ENCODE measurements at places on chromosomes 11 and 22. TPM values are rescaled to one million over a fixed set of nuclear protein-coding genes. Genes with fewer than 3 reads are reported as not detected.

DNA sequence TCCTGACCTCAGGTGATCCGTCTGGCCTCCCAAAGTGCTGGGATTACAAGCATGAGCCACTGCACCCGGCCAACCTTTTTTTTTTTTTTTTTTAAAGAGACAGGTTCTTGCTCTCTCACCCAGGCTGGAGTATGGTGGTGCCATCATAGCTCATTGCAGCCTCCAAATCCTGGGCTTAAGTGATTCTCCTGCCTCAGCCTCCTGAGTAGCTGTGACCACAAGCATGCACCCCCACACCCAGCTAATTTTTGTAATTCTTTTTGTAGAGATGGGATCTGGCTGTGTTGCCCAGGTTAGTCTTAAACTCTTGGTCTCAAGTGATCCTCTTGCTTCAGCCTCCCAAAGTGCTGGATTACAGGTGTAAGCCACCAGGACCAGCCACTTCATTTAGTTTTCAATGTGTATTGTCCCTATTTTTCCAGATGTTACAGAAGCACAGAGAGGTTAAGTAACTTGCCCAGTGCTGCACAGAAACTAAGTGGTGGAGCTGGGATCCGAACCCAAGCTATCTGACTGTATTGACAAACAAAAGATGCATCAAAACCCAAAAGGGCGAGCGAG, 55.6 kb upstream of the GRK3 start:
- no peak for DNase-seq

DNA sequence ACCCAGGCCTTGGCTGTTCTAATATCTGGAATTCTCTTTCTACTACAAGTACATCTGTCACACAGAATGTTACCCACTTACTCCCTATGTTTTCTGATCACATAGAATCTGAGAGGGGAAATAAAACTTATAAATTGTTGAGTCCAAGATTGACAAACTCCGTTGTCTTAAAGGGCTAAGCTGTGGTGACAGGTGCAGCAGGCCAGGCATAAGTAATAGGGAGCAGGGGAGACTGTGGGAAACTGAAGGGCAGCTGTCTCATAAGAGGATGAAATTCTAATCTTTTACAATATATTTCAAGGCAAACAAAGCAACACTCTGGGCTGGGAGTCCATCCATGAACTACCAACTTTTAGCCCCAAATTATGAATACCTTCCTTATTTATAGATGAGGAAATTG, 133.9 kb downstream of the SLC1A2 start:
- DNase-seq = no peak

- no peak for DNase-seq
These were observed 45.7 kb upstream of the NAV2 start for GRCh38 chr11:19666951-19667350.

Gene RIC3
- total RNA-seq = 6.1 TPM

GRCh38 chr22:26968859-26969523, 311.6 kb downstream of the MIAT start:
- DNase-seq = no peak

DNA sequence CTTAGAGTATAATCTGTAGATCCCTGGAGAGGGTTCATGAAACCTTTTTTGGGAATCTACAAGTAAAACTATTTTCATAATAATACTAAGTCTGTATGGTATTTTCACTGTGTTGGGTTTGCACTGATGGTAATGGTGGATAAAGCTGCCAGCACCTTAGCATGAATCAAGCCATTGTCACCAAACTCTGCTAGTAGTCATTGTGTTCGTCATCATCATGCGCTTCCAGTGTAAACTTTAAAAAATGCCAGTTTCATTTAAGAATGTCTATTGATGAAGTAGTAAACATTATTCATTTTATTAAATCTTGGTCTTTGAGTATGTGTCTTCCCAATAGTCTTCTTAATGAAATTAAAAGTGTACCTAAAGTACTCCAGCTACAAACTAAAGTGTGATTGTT, 15.0 kb downstream of the ALKBH3 start:
- no peak for DNase-seq

- peak; percentile 57 for DNase-seq
These were observed 4.0 kb downstream of the JRKL start for GRCh38 chr11:96393753-96394348.

Data from renal cortical epithelial cell (primary cell).